GM06990 (cell line): ENCODE measurements at places on chromosomes 3 and 15.

DNA sequence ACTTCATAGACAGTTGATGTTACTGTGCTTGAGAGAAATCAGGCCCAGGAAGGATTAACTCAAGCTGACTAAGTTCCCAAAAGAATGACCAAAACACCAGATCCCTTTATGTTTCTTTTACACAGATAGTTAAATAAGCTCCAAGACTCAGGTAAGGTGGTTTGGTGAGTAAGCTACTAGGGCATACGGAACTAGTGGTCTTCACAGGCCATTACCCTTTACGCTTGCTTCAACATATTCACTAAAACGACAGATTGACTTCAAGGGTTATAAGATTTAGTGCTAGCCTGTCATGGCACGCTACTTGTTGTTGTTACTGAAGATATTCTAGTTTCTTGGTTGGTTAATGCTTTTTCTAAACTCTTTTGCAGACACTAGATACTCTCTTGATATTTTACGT, 369.3 kb downstream of the LPP start:
- no peak for DNase-seq

- DNase-seq = no peak
Measured at GRCh38 chr3:4409971-4410573, 57.0 kb downstream of the SUMF1 start.

DNA sequence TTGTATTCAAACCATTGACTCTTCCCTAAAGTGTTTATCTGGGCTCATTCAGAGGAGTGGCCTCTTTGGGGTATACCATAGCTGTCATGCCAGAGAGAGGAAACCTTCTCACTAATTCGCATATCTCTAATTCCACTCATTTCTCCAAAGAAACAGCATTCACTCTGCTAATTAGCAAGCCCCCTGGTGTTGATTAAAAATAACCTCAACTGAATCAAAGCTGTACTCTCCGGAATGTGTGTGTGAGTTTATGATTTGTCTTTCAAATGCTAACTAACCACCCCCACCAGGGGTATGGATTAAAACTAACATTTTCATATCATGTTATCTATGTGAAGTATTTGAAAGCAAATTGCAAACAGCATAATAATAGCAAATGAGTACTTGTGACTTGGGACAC, 45.5 kb downstream of the PAQR5 start:
- no peak for DNase-seq

DNA sequence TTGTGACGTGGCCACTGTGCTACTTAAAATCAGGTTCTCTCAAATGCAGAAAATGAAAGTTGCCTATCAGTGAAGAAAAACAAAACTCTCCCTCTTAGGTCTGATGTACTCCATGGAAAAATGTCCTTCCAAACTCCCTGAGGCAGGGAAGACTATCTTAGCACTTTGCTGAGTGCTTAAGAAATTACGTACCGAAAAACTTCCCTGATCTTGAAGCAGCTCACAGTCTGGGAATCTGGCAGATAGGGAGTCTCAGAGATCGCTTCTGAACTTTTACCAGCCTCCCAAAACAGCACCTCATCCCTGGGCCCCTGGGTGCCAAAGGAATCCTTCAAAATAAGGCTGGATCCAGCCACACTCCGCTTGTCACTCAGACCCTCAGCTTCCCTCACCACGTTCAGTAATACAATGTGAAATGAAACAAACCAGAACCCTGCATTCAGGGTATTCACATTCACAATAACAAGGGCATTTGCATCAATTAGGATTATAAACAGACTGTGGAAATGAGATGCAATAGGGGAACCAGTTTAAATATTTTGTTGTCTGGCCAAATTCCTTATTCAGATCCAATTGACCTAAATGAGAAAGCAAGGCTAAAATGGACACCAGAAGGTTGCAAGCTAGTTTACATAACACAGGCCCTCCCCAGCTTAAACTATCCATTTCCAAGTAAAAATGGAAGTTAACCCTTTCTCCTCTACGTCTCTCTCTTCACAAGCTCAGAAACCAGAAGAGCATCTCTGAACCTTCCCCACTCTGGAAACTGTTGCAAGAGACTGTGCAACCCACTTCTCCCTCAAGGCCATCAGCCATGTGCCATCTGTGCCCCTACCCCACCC, 20.9 kb downstream of the OSBPL10 start:
- DNase-seq = no peak

GRCh38 chr3:43747641-43748040, 56.9 kb downstream of the ABHD5 start:
- no peak for DNase-seq

DNA sequence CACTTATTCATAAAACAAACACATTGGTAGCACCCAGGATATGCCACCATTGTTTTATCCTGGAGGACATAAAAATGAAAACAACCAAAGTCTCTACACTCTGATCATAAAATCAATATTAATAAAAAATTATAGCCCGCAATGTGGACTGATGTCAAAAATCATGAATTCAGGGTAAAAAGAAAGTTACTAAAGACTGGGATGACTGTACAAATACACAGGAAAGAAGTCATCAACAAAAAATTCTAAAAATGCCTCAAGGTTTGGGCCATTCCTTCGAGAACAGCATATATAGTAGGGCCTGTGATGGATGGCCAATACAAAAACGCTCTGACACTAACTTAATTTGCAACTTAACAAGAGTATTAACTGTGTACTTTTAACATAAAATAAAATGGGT, 76.8 kb downstream of the THBS1 start:
- no peak for DNase-seq

DNA sequence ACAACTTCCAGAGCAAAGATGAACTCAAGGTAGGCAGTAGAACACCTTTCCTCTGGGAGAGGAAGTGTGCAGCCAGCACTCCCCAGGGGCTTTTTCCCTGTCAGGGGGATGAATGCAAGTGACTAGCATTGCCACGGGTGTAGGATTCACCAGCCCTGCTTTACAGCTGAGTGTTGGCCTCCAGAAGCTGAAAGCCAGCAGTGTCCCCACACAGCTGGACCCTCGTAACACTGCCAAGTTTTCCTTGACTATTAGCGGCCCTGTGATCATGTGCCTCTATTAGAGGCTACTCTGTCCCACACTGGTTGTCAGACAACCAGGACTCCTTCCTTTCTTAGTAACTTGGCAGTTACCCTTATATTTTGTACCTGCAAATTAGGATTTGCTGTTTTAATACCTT, 104.9 kb upstream of the MANF start:
- no peak for DNase-seq

- DNase-seq = no peak
Measured at GRCh38 chr15:45458746-45459403, 63.7 kb downstream of the SLC30A4 start.

DNA sequence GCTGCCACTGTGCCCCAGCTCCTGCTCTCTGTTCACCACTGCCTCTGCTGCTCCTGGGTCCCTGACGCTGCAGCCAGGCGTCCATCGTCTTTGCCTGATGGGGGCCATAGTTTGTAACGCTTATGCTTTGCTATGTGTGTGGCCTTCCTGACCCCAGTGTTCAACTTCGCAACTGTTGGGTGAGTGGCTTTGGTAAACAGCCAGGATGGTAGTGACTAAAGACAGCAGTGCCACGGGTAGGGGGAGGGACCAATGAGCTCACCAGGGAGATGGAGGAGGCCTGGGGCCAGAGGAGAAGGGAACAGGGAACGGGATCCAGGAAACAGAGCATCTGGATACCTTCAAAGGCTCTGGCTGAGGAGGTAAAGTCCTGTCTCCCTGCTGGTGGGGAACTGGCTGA, 75.9 kb upstream of the ALDH1L1 start:
- DNase-seq = no peak

DNA sequence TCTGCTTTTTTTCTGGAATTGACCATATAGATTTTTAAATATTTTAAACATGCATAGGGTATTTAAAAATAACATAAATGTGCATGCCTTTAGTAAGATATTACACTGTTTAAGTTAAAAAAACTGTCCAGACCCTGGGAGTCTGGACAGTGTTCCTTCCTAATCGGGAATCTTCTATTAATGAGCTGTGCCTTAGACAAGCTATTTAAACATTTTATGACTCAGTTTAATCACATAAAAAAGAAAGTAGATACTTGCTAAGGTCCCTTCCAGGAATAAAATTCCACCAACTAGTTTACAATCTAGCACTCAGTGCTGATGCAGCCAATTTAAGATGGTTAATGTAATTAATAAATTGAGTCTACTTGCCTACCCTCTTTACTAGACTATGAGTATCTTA, 140.4 kb upstream of the DPH6 start:
- no peak for DNase-seq

DNA sequence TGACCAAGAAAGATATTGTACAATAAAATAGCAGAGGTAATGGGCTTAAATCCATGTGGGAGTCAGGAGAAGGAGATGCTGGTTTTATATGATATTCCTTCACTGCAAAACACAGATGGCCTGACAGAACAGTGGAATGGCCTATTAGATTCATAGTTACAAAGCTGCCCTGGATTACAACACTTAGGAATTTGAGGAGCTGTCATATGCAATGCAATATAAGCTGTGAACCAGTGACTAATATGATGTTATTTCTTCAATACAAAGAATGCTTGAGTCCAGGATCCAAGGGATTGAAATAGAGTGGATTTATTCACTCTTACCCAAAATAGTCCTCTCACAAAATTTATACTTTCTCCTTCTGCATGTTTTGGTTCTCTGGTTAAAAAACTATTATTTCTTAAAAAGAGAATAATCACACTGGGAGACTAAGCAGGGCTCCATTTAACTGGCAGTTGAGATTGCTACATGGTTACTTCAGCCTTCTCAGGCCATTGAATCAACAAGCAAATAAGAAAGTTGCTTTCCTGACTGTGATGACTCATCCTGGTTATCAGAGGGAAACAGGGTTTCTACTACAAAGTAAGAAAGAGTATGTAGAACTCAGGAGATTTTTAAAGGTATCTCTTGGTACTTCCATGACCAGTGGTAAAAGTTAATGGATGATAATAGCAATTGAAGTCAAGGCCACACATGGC, 79.8 kb upstream of the ZPLD1 start:
- no peak for DNase-seq

DNA sequence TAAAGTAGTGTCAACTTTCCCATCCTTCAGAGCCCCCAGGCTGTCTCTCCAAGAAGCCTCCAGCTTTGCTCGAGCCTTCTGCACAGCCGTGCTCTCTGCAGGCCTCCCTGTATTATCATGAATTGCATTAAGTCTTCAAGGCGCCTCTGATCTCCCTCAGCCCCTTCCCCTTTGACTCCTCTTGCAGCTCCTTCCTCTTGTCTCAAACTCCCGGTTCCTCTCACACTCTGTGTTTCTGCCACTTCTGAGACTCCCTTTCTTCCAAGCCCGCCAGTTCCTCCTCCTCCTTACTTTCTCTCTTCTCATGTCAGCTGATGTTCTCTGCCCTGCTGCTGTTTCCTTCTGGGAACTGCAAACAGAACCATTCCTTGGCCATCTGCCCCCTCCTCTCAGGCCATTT, 418.8 kb downstream of the EPHB1 start:
- no peak for DNase-seq

GRCh38 chr3:33132019-33132360, 18.2 kb downstream of the CRTAP start:
- DNase-seq = no peak

GRCh38 chr15:48862705-48863104, 15.2 kb upstream of the EID1 start:
- no peak for DNase-seq

DNA sequence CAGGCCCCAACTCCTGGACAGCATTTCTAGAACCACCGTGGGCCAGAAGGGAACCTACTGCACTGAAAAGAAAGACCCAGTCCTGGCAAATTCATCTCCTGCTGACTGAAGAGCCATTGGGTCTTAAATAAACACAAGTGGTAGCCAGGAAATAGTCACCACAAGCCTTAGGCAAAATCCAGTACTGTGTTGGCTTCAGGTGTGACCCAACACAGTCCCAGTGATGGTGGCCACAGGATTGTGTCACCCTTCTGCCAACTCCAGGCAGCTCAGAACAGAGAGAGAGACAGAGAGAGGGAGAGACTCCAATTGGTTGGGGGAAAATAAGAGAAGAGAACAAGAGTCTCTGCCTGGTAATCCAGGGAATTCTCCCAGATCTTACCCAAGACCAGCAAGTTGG, 23.1 kb downstream of the NEDD4 start:
- no peak for DNase-seq

- no peak for DNase-seq
Measured at GRCh38 chr3:106428565-106428994, 559.8 kb upstream of the CBLB start.

GRCh38 chr15:31324186-31324585, 2.4 kb upstream of the KLF13 start:
- no peak for DNase-seq

- no peak for DNase-seq
Measured at GRCh38 chr15:72382146-72382545, 6.3 kb upstream of the HEXA start.

DNA sequence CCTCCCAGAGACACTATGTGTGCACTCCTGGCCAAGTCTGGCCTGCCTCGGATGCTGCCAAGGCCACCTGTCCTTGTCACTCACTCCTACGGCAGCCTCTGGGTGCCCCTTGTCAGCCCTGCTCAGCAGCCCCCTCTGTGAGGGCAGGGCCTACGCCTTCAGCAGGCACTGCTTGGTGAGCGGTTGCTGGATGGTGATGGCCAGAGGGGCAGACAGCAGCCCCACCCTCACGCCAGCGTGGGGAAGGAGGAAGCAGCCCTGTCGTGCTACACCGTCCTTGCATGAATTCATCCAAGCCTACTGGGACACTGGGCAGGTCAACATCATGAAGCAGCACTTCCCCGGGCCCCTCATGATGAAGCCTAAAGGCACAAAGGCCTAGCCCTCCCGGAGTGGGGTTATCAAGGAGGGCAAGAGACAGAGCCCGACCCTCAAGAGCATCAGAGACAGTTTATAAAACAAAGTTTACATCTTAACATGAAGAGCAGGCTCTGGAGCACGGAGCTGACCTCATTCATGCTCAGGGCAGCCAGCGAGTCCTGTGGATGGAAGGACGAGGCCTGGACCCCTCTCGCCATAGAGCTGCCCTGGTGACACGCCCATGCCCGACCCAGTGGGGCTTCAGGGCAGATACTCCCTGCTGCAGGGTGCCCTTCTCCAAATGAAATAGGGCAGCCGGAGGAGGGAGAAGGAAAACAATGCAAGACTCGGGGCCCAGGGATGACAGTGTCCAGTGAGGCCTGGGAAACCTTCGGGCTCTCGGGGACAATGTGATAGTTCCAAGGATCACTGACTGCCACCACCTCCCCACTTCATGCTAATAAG, 25.3 kb downstream of the CHDH start:
- DNase-seq = no peak

DNA sequence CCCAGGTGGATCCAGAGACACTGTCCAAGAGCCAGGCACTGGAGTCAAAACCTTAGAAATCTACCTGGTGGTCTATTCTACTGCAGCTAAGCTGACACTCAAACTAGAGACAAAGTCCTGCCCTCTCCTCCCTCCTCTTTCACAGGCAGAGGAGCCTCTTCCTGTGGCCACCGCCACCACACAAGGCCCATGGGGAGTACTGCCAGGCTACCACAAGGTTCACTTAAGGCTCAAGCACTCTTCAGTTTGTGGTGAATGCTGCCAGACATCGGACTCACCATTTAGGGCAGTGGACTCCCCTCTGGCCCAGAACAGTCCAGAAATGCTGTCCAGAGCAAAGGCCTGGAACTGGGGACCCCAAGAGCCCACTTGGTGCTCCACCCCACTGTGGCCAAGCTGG, 160.9 kb downstream of the ADAMTS17 start:
- DNase-seq = no peak
